ENCODE measurements at places on chromosomes 3 and 15.
A peak's percentile ranks its signal among the peaks of the same experiment; 100 is the strongest.

GRCh38 chr3:43238801-43239200, 47.5 kb upstream of the SNRK start:
- no peak for DNase-seq

- DNase-seq, result no peak
Observed at GRCh38 chr15:83449937-83450506, 2.9 kb downstream of the SH3GL3 start.

DNA sequence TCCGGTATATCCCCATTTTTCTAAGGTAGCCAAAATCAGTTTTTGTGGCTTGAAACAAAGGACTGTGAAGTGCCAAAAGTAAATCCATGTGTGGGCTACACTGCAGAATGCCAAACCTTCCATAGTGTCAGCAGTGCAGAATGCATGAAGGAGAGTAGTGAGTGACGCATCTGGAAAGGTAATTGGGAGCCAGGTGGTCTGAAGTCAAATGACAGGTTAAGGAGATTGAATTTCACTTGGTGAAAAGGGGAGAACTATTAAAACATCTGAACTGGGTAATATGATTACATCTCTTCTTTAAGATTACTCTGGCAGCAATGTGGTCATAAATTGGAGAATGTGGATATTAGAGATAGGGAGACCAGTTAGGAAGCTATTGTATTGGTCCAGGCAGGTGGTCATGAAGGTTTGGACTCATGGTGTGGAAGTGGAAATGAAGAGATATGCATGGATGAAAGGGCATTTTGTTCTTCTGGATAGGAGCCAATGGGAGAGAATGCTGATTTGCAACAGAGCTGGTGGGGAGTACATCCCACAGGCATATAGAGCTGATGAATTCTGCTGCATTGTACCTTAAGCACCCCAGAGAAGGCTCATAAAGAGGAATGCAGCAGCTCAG, 118.2 kb downstream of the ECT2 start:
- DNase-seq, result no peak

- no peak for DNase-seq
Observed at GRCh38 chr3:36172699-36173098, 207.6 kb upstream of the STAC start.

DNA sequence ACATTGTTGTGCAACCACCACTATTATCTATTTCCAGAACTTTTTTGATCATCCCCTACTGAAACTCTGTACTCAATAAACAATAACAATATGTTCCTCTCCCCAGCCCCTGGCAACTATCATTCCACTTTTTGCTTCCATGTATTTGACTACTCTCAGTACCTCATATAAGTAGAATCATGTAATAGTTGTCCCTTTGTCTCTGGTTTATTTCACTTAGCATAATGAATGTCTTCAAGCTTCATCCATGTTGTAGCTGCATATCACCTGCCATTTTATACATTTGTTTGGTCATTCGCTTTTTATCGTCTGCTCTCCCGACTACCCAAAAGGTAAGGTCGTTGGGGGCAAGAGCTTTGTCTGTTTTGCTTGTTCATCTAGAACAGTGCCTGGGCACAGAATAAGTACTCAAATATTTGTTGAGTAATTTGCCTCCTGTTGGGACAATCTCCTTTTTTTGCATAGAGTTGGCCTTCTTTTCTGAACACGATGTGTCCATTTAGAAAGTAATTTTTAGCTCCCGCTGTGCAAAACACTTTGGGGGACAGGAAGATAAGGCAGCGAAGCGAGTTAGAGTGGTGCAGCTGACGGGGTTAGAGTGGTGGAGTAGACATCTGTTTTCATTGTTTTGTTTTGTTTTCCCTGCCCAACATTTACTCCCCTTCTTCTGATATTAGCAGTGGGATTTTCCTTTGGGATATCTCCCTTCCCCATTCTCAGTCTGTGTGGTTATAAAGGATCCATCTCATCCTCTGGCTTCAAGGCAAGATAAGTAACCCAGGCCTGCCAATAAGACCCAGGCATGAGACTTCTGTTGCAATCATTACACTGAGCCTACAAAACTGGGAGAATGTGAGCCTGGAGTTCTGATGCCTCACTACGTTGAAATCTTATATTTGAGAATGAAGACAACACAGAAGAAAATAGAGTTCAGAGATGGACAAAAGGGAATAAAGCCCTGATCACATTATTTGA, 83.4 kb upstream of the RNU6-1 start:
- no peak for DNase-seq

GRCh38 chr3:125042725-125043406, 12.9 kb downstream of the HEG1 start:
- DNase-seq, result no peak

GRCh38 chr3:126293370-126294082, 63.7 kb downstream of the KLF15 start:
- DNase-seq, result no peak

GRCh38 chr3:127159543-127159942, 33.4 kb upstream of the PRR23E start:
- no peak for DNase-seq

- no peak for DNase-seq
Observed at GRCh38 chr3:165725296-165725695, 111.9 kb downstream of the BCHE start.

DNA sequence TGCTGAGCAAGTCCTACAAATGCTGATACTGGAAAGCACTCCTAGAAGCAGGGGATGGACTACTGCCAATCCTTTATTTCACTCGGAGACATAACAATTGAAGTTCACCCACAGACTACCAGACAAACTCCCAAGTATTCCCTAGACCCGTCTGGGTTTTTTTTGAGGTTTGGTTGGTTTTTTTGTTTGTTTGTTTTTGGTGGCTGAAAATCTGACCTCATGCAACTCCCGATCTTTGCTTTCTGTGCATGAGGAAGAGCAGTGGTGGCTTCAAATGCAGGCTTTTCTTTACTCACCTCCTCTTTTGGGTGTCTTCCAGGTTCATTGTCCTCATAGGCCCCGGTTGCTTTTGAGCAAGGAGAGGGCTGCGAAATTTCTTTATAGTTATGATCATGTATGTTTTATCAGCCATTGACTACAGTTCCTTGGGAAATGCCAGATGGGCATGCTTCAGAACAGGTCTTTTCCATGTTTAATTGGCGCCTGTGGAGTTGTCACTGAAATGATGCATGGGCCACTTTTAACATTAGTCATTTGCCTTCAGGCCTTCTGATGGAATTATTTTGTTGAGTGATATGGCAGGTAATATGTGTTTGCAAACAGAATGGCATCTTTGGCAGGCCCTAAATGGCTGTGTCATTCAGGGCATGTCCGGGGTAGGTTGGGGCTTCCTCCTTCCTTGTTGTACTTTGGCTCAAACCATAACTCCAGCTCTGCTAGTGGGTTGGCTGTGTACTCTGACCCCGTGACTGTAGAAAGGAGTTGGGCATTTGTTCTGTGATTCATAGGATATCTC, 81.3 kb upstream of the ZBED2 start:
- DNase-seq, result no peak

GRCh38 chr15:59801649-59802048, 112.5 kb upstream of the BNIP2 start:
- no peak for DNase-seq

- no peak for DNase-seq
Observed at GRCh38 chr15:39738998-39739397, 43.6 kb downstream of the FSIP1 start.

DNA sequence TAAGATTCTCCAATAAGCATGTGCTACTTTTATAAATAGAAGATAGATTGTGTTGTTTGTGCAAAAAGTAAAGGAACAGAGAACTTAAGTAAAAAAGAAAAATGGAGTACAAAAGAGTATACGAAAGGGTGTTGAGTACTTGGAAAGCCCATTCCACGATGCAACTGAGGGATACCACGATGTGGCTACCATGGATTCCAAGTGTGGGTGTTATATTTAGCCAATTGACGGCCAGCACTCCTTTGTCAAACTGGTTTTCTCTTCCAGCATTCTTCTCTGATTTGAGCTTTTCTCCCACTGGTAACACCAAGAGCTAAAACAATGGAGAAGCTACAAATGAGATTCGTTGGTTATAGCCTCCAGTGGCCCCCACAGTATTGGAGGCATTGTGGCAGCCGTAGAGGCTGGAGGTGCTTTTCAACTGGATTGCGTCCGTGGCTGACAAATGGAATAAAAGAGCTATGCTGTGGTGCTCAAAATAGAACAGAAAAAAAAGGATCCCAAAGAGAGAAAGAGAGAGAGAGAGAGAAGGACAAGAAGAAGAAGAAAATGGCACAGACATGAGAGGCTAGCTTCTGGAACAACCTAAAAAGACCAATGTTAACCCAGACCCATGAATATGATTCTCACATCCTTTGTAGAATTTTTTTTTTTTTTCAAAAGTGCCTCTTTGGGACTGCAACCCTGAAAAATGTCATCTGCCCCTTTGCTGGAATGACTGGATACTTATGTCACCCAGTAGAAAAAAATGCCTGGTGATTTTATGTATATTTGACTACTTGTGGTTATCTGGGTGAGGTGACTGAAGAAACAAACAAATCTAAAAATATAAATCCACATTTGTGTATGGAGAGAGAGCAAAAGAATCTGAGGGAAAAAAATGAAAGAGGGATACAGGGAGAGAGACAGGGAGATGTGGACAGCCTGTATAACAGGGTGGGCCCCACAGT, 345.1 kb downstream of the RORA start:
- DNase-seq, result no peak

DNA sequence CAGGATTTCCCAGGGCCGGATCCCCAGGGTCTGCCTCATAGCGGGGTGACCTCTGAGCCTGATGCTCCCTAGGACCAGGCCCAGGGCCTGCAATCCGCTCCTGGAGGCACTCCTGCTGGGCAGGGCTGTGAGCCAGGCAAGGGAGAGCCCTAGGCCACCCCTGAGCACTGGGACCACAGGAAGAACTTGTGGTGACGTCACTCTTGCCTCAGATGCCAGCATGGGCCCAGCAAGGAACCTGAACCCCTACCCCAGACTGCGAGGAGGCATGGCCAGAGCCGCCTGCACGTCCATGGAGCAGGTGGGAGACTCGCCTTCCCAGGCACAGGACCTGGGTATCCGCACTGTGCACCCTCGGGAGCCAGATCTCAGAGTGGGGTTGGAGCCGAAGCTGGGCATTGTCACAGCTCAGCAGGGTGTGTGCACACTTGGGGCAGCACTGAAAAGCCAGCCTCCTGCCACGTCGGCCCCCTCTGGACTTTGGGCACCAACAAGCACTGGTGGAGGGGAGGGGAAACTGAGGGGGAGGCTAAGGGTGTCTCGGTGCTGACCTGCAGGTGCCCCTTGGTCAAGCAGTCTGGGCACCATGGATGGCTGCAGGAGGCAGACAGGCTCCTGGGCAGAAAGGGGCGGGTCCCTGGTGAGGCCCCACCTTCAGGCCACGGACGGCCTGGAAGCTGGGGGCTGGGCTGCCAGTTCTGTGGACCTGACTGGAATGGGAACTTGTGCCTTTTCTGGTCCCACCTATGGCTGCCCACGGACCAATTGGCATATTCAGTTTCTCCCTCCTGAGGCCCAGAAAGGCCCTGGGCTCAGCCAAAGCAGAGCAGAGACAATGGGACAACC, 49.3 kb downstream of the SLC6A20 start:
- no peak for DNase-seq

- no peak for DNase-seq
Observed at GRCh38 chr3:71684757-71685386, 40.3 kb downstream of the EIF4E3 start.

DNA sequence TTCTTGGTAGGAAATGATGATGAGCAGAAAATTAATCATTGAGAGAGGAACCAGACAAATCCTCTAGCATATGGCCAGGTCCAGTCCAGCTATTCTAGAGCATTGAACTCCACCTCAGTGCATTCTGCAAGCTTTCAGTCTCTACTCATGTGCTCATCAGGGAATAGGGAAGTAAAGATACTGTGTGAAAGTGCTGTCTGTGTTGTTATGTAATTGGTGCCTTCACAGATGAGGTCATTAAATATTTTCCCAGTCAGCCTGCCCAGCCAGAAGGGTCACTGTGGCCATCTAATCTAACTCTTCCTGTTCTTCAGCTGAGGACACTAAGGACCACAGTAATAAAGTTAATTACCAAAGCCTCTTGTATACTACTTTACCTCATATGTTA, 28.2 kb downstream of the C3orf62 start:
- peak; percentile 63 for DNase-seq

- DNase-seq, result no peak
Observed at GRCh38 chr3:182567700-182568099, 225.6 kb upstream of the ATP11B start.

- DNase-seq, result peak; percentile 26
Observed at GRCh38 chr3:189652042-189652441, 20.9 kb downstream of the TP63 start.

- DNase-seq, result no peak
Observed at GRCh38 chr3:27900316-27900715, 178.2 kb upstream of the EOMES start.
